ENCODE measurements at places on chromosomes 4 and X. TPM values are rescaled to one million over a fixed set of nuclear protein-coding genes. Genes with fewer than 3 reads are reported as not detected.

PPEF1 gene
- 0.58 TPM for polyA plus RNA-seq

GRCh38 chr4:56134266-56134665 lies 185.5 kb downstream of the CEP135 start:
- no peak for DNase-seq

DNA sequence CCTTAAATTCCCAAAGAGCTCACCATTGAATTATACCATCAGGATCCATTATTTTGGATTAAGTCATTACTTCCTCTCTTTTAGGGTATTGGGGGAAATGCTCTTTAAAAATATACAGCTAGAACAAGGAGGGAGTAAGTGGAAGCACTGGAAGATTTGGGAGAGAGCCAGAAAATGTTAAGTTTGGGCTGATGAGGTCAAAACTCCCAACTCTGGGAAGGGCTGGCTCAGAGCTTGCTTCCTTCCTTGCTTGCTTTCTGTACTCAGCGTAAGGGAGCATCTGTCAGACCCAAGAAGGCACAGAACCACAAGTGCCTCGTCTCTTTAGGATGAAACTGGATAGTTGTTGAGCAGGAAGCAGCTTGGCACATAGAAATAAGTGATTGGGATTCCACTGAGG lies 138.2 kb downstream of the GUCY2F start:
- DNase-seq = no peak

DNA sequence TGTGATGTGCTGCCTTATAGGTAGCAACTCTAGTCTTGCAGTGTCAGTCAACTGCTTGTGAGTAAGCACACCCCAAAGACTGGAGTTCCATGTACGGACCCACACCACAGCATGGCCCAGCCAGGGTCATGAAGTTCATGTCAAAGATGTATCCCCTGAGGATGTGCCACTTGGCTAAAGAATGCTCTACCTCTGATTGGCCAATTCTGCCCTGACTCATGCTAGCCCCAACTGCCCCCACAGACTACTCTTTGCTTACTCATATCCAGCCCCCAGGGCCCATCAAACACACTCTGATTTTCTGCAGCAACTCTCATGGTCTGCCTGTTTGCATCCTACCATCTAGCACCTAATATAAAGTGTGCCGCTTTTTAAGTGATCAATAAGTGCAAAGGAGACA lies 62.5 kb downstream of the CHRDL1 start:
- DNase-seq = no peak

DNA sequence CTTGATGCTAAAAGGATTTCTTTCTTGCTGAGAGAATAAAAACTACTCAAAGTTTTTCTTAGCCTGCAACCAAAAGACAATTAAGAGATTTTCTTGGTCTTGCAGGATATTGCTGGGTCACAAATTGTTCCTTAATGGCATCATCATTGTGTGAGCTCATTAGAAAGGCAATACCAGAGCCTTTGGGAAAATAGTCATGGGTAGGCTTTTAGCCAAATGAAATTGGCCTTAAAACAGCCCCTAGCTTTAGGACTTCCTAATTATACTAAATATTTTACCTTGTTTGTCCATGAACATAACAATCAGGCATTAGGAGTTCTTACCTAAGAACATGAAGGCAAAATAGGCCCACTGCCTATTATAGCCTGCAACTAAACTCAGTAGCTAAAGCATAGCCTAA lies 10.4 kb upstream of the FAM13A start:
- no peak for DNase-seq

GRCh38 chrX:18537068-18537467 lies 111.7 kb downstream of the CDKL5 start:
- no peak for DNase-seq

CT45A5 gene
- polyA plus RNA-seq = not detected

FAM184B gene
- not detected for polyA plus RNA-seq

- DNase-seq = no peak
These were observed 674.9 kb downstream of the SMARCA1 start for GRCh38 chrX:128848374-128848773.

BMP3 gene
- 0.13 TPM for polyA plus RNA-seq

DNA sequence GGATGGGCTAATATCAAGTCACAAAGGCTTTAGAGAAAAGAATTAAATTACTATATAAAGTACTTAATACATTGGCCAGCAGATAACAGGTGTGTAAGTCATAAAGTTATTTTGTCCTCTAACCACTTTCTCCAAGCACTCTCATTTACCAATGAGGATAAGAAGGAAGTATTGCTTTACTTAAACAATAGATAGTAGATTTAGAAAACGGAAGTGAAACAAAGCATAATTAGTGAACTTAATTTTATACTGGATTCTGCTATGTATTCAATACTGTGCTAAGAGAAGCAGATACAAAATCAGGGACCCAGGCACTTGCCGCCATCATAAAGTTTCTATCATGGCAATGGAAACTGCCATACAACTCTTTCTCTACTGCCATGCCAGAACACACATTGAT lies 24.0 kb downstream of the AFM start:
- DNase-seq = no peak

SSX4 gene
- not detected for polyA plus RNA-seq

DNA sequence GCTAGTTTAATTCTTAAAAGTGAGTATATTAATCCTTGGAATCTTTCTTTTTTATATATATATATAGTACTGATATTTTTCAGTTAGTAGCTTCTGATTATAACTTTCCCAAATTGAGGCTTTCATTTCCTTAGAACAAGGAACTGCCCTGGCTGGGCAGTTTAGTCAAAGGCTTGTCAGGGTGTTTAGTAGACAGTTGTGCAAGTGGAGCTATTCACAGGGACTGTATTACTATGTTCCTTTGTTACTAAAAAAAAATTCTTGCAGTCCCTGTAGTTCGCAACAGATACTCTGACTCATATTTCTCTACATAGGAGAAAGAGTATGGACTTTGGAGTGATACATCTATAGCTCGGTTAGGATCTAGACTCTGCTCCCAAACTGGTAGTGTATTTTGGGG lies 20.8 kb downstream of the USO1 start:
- DNase-seq = no peak

DNA sequence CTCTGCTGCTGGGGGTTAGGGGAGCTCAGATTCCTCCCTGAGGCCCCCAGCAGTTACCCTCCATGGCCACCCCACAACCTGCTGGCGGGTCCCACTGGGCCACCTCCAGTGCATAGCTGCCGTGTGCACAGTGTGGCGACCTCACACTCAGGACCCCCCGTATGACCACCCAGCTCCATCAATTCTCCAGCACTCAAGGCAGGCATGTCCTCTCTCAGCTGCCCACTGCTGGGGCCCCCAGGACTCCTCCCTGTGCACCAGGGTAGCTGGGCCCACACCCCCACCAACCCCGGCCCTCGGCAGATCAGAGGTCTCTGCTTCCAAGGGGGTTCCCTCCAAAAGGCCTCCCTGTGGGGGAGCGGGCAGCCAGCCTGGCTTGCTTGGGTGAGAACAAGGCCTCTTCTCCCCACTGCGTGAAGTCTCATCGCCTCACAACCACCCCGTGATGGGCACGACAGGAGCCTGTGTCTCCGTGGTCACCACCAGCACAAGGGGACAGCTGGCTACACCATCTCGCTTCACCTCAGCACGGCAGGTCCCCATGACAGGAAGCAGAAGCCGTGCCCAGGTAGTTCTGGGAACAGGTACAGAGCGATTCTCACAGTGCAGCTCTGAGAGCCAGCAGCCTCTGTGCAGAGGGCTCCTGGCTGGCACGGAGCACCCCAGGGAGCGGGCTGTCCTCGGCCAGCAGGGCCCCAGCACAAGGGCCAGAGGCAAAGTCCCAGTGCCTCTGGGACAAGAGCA lies 4.6 kb upstream of the HAUS3 start:
- peak; percentile 21 for DNase-seq

TMEM144 gene
- polyA plus RNA-seq = not detected

DNA sequence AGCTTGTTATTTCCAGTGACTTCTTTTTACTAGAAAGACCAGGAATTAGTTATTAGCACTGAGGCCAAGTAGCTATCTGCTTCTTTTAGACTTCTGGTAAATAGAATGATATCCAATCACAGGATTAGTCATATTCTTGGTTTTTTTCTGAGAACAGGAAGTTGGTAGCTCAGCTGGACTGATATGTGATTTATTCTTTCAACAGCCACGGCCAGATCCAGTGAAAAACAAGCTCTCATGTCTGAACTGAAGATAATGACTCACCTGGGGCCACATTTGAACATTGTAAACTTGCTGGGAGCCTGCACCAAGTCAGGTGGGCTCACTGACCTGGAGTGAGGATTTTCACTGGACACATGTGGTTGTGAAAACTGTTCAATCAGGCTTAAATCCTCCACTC lies 48.6 kb downstream of the PDGFRA start:
- no peak for DNase-seq

SERTM2 gene
- polyA plus RNA-seq = 0.12 TPM

- no peak for DNase-seq
These were observed 25.6 kb upstream of the FRAS1 start for GRCh38 chr4:78031417-78031950.

DNA sequence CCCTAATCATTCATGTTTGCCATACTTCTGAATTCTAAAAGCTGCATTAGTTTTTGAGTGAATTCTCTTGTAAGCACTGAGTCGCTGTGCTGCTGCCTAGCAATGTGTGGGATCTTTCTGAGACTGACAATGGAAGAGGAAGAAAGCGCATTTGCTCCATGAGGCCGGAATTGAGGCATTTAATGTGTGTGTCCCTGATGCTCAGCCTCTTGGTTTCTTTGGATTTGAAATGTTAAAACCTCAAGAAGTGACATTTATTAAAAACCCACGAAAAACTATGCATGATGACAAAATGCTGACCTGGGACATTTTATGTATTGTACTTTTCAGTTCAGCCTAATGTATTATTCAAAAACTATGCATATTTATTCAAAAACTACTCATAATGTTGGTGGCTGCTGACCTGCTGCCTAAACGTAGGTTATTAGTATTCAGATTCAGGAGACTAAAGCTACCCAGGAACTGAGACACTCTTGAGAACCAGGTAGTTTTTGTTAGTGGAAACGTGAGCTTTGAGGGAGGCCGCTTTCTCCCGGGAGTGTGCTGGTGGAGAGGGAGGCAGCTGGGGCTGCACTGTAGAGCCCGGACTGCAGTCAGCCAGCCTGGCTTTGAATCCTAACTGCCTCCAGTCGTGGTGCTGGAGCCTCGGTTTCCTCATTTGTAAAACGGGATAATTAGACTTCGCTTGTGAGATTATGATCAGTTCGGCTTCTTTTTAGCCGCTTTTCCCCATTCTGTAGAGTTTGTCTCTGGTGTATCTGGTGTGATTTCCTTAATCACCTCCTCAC lies 11.3 kb downstream of the RGS12 start:
- DNase-seq = peak; percentile 56

FUNDC2 gene
- polyA plus RNA-seq = 55.9 TPM

GRCh38 chr4:8906991-8907595 lies 35.5 kb upstream of the HMX1 start:
- peak; percentile 18 for DNase-seq

TACC3 gene
- polyA plus RNA-seq = 29.2 TPM

DNA sequence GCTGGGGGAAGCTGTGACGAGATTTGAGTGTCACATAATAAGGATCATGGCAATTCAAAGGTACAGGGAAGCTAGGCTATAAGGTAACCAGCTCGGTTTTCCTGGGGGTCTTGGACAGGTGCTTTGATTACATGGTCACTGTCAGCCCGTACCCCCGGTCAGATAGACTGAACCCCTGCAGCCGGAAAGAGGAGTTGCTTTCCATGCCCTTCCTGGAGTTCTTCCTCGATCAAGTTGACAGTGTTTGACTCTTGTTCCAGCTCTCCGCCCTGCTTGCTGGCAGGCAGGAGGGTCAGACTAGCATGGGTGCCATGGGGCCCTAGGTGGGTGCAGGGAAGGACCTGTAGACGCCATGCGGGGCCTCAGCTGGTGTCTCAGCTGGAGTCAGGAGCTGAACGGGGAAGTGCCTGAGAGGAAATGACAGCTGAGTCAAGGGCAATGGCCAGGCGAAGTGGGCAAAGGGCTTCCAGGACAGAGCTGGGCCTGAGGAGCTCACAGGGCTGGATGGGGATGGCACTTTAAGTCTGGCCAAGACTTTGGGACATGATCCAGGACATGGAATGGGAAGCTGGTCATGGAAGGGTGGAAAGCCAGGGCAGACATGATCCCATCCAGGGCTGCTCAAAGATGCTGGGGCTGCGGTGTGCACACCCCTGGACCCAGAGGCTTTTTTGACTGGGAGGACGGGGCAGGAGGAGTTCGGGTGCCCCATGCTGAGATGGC lies 1.6 kb downstream of the TMEM187 start:
- DNase-seq = no peak

BTK gene
- polyA plus RNA-seq = not detected

DDX3X gene
- 46.4 TPM for polyA plus RNA-seq

PABPC5 gene
- polyA plus RNA-seq = 0.31 TPM

BEX4 gene
- polyA plus RNA-seq = 84.8 TPM

DNA sequence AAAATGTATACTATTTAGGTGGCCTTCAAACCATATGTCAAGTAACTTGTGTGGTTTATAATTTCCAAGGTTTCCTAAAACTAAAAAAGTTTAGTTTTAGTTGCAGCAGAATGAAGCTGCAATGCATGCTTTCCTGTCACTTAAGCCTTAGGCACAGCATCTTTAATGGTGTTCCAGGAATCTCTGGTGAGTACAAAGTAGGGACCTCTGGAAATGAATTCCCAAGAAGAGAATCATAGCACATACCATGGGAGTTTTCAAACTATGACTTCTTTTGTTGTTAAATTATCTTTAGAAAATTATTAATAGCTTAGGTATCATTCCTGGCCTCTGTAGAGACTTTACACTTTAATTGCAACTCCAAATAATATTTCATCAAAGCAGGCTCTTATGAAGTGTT lies 1005.9 kb upstream of the PABPC4L start:
- DNase-seq = no peak

- no peak for DNase-seq
These were observed 37.0 kb downstream of the DLG3 start for GRCh38 chrX:70481471-70482270.

- DNase-seq = no peak
These were observed 173.5 kb upstream of the FMR1 start for GRCh38 chrX:147738265-147738664.

- no peak for DNase-seq
These were observed 241.5 kb downstream of the SHOX start for GRCh38 chrX:872090-872489.

- DNase-seq = no peak
These were observed 4.8 kb upstream of the MXRA5 start for GRCh38 chrX:3351276-3351675.

DNA sequence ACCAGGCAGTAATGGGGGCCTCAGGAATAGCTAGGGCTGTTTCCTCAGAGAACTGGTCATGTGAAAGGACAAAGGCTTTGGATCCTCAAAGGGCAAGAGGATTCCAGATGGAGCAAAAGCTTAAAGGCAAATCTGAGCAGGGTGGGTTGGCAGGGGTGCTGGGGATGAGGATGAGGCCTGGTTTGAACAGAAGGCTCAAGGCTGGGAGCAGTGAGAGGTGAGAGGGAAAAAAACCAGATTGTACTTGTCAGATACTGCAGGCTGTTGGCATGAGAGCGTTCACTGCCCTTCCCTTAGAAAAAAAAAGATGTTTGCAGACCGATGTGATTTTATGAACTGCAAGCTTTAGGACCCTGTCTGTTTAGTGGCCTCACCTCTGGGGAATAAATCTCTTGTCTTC lies 75.3 kb upstream of the PLAC1 start:
- no peak for DNase-seq

DNA sequence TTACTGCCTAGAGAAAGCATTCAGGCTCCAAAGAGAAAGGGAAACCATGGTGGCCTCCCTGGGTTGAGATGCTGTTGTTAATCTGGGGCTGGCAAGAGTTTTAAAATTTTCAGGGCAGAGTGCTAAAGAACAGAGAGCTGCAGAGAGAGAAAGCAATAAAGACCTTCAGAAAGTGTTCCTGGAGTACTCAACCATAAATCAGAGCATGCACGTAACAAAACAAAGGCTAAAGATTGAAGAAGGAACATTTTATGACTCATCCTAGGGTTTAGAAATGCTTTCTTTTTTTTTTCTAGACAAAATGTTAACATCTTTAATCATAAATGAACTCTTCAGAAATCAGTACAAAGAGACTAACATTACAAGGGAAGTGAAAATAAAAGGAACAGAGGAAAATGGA lies 562.3 kb upstream of the NDST4 start:
- DNase-seq = no peak

Measured in SK-N-SH (cell line).